Psoas muscle (tissue), 8 donors: ENCODE measurements at places on chromosomes 12 and 14. TPM values are rescaled to one million over a fixed set of nuclear protein-coding genes. Genes with fewer than 3 reads are reported as not detected.

Gene ADAM21
- 0.11 TPM for total RNA-seq

Gene RBP5
- not detected for total RNA-seq

Gene DIABLO
- 30.8 TPM for total RNA-seq

Gene CIROP
- total RNA-seq: not detected

Gene EFS
- total RNA-seq: 1.5 TPM

Gene PUS7L
- 4.7 TPM for total RNA-seq

Gene POMT2
- 29.2 TPM for total RNA-seq

DNA sequence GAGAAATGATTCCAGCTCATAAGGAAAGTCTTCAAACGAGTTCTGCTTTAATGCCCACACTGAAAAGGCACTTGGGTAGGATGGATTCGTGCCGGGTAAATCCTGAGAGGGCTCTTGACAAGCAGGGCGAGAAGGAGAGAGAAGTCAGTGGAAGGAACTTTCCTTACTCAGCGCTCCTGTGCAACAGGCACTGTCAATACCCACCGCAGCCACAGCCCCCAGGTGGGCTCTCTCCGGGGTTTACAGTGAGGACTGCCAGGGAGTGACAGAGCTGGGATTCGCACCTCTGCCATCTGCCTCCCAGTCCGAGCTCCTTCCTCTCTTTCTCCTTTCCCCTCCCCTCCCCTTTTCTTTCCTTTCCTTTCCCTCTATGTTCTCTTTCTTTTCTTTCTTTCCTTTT is 118.7 kb downstream of the BEGAIN start:
- H3K4me3 ChIP-seq: no peak overlapping the region
- no peaks in the 10 kb centered on the region for H3K27me3 ChIP-seq
- no peak overlapping the region for H3K27ac ChIP-seq

GRCh38 chr14:69775012-69775411 is 8.1 kb downstream of the SRSF5 start:
- peaks cover 99% of the 10 kb centered on the region for H3K36me3 ChIP-seq
- no peak overlapping the region for H3K4me3 ChIP-seq
- H3K4me1 ChIP-seq: peaks cover 35% of the 10 kb centered on the region
- no peaks in the 10 kb centered on the region for H3K27me3 ChIP-seq
- DNase-seq: no peak

- DNase-seq: no peak
- H3K27me3 ChIP-seq: peaks cover 80% of the 10 kb centered on the region
- no peaks in the 10 kb centered on the region for H3K36me3 ChIP-seq
- no peak overlapping the region for H3K4me3 ChIP-seq
- peaks cover 17% of the 10 kb centered on the region for H3K4me1 ChIP-seq
- H3K27ac ChIP-seq: no peak overlapping the region
Observed at GRCh38 chr12:113461666-113462065, 10.0 kb downstream of the LHX5 start.

DNA sequence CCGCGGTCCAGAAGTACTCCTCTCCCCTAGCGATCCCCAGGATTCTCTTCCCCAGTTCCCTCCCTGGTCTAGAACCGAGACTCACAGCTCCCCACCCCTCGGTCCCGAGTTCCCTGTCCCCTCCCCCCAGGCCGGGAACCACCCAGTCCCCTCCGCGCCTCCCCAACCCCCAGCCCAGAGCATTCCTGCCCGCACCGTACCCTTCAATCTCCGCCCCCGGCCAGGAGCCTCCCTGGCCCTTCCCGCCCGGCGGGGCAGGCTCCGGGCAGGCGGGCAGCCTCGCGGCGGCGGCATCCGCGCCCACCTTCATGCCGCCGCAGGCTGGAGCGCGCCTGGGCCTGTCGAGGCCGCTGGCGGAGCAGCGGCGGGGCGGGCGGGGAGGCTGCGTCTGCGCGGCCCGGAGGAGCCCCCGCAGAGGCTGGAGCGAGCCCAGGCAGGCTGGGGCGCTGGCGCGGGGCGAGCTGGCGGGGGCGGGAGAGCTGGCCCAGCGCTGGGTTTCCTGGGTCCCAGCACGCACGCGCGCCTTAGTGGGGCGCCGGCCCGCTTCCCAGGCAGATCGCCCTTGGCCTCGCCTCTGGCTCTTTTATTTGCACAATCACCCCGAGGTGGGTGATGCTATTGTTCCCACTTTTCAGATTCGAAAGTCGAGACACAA is 22.2 kb upstream of the GPR132 start:
- no peaks in the 10 kb centered on the region for H3K36me3 ChIP-seq
- DNase-seq: no peak
- H3K27me3 ChIP-seq: peaks cover 35% of the 10 kb centered on the region
- H3K4me3 ChIP-seq: peak overlapping the region; percentile 57
- no peaks in the 10 kb centered on the region for H3K4me1 ChIP-seq
- H3K27ac ChIP-seq: no peak overlapping the region

GRCh38 chr12:73307260-73307659 is 1035.1 kb downstream of the TRHDE start:
- no peaks in the 10 kb centered on the region for H3K27me3 ChIP-seq
- H3K36me3 ChIP-seq: no peaks in the 10 kb centered on the region
- H3K4me3 ChIP-seq: no peak overlapping the region
- DNase-seq: no peak

DNA sequence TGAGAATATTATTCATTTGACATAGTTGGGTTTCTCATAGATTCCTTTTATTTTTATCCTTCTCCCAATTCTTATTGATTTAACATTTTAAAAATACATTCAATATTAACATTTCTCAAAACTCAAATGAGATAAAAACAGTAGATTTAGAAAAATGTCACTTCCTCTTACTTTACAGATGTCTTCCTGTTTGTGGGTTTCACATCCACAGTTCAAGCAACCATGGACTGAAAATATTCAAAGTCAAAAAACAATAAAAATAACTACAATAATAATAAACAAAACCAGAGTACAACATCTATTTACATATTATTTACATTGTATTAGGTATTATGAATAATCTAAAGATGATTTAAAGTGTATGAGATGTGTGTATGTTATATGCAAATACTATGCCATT is 111.3 kb upstream of the SLC16A7 start:
- no peak for DNase-seq
- H3K36me3 ChIP-seq: no peaks in the 10 kb centered on the region
- H3K4me3 ChIP-seq: no peak overlapping the region

DNA sequence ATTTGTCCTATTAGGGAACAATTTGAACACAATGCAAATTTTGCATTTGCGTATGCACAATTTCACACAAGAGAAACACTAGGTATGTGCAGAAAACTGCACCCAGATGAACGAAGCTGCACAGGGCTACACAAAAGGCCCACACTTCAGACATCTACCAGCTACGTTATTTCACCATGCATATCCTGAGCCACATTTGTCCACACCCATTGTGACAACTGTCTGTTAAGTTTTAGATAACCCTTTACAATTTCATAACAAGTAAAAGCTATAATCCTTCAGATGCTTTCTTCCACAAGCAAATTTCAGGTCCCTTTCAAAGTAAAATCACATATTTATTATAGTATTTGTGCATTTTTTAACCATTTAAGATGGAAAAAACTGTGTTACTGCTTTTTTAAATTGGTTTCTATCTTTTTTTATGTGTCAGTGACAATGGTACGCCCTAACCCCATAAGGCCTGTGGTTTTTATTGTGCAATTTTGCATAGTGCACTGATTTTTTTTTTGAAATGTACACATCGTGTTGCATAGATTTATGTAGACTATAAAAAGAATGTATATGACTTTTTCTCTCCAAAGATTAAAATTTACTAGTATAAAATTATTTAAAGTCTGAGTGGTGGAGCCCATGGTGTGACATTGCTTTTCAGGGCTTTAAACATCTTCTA is 87.8 kb upstream of the BTG1 start:
- H3K27ac ChIP-seq: no peak overlapping the region
- DNase-seq: no peak
- H3K4me1 ChIP-seq: no peaks in the 10 kb centered on the region
- H3K36me3 ChIP-seq: no peaks in the 10 kb centered on the region

GRCh38 chr12:132133952-132134652 is 10.0 kb downstream of the DDX51 start:
- no peak overlapping the region for H3K27ac ChIP-seq
- H3K27me3 ChIP-seq: no peaks in the 10 kb centered on the region
- H3K4me3 ChIP-seq: no peak overlapping the region
- no peaks in the 10 kb centered on the region for H3K36me3 ChIP-seq
- no peaks in the 10 kb centered on the region for H3K4me1 ChIP-seq
- DNase-seq: no peak

DNA sequence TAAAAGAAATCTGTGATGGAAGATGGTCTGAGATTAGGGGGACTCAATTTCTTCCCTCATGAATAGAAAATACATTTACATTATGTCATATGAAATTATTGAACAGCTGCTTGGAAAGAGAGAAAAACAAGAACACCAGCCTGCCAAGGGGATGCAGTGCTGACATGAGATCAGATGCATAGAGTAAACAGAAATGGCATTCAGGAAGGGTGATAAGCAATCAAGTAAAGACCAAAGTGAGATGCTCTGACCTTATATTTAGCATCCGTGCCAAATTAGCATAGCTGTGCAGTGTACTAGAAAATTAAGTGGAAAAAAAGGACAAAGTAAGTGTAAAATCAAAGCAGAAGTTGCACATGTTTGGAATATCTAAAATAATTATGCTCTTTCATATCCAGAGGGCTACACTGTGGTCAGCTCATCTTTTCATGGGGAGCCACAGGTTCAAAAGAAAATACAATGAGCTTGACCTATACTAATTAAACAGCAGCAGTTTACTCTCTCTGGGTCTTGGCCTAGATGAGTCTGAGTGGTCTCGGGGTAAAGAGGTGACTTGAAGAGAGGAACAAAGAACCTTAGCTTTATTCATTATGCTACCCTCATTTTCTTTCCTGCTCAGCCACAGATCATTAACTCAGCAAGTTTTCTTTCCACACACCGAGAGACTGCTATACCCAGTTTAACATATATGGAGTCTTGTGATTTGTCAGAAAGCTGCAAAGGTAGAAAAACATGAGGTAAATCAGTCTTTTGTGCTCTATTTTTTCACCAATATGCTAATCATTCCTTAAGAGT is 359.4 kb upstream of the FOXG1 start:
- no peak overlapping the region for H3K27ac ChIP-seq
- H3K27me3 ChIP-seq: no peaks in the 10 kb centered on the region
- DNase-seq: no peak
- no peaks in the 10 kb centered on the region for H3K4me1 ChIP-seq

DNA sequence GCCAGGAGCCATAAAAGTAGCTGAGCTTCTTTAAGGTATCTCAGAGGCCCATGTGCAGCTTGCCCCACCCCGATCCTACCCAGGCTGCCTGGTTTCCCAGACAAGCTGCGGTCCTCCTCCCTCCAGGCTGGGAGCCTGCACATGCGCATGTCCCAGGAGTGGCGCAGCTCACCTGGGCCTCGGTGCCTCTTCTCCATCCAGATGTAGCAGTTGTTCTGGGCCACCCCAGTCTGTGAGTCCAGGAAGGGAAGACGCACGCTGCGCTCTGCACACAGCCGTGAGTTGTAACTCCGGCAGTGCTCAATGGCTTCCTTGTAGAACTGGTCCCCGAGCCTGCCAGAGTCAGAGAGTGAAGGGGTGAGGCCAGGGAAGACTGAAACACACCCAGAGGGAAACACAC is 122.3 kb downstream of the DPF3 start:
- no peaks in the 10 kb centered on the region for H3K36me3 ChIP-seq
- H3K4me3 ChIP-seq: no peak overlapping the region
- DNase-seq: no peak
- no peaks in the 10 kb centered on the region for H3K27me3 ChIP-seq

- H3K4me3 ChIP-seq: no peak overlapping the region
- no peaks in the 10 kb centered on the region for H3K36me3 ChIP-seq
- H3K27ac ChIP-seq: peak overlapping the region; percentile 66
- H3K27me3 ChIP-seq: no peaks in the 10 kb centered on the region
- no peak for DNase-seq
Observed at GRCh38 chr12:50934371-50934851, 17.9 kb upstream of the HIGD1C start.

DNA sequence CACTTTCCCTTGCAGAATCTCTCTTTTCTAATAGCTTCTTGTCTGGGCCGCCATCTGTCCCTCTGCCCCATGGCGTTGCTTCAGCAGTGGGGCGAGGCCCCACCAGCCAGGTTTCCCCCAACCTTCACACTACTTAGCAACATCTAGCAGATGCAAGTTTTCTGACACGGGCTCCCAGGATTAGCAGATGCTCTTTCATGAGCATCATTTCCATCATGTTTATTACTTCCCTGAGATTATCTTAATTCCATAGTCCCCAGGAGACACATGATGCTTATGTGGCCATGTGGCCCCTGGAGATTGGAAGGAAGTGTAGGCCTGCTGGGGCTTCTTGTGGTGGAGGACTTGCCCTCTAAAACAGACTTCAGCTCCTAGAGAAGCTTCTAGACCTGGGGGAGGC is 102.0 kb upstream of the MYL2 start:
- no peak for DNase-seq
- H3K36me3 ChIP-seq: no peaks in the 10 kb centered on the region
- H3K27me3 ChIP-seq: no peaks in the 10 kb centered on the region
- H3K4me1 ChIP-seq: no peaks in the 10 kb centered on the region
- no peak overlapping the region for H3K4me3 ChIP-seq

GRCh38 chr12:105431537-105432100 is 101.1 kb downstream of the C12orf75 start:
- H3K27me3 ChIP-seq: no peaks in the 10 kb centered on the region
- DNase-seq: no peak
- H3K4me3 ChIP-seq: no peak overlapping the region

DNA sequence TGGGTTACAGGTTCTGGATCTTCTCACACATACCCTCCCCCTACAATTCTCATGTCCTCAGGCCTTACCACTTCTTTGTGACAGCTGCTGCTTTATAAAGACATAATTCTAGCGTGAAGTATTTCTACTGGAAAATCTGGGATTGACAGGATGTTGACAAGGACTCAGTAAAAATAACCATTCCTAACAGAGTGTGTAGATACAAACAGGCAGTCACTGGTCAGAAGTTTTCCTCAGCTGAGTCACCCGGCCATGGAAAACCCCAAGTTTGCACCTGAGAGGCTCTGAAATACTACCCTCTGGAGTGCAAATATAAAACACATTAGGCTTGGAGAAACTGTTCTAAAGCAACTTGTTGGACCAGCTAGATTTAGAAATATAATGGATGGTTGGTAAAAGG is 54.4 kb downstream of the SPPL3 start:
- peak overlapping the region; percentile 23 for H3K4me3 ChIP-seq
- peaks cover 76% of the 10 kb centered on the region for H3K4me1 ChIP-seq
- H3K27ac ChIP-seq: peak overlapping the region; percentile 87
- H3K36me3 ChIP-seq: no peaks in the 10 kb centered on the region
- no peaks in the 10 kb centered on the region for H3K27me3 ChIP-seq
- no peak for DNase-seq

GRCh38 chr12:119989731-119990381 is 820 bp downstream of the BICDL1 start:
- DNase-seq: peak; percentile 84
- H3K36me3 ChIP-seq: no peaks in the 10 kb centered on the region
- H3K27me3 ChIP-seq: no peaks in the 10 kb centered on the region
- no peaks in the 10 kb centered on the region for H3K4me1 ChIP-seq
- H3K27ac ChIP-seq: no peak overlapping the region
- peak overlapping the region; percentile 51 for H3K4me3 ChIP-seq

DNA sequence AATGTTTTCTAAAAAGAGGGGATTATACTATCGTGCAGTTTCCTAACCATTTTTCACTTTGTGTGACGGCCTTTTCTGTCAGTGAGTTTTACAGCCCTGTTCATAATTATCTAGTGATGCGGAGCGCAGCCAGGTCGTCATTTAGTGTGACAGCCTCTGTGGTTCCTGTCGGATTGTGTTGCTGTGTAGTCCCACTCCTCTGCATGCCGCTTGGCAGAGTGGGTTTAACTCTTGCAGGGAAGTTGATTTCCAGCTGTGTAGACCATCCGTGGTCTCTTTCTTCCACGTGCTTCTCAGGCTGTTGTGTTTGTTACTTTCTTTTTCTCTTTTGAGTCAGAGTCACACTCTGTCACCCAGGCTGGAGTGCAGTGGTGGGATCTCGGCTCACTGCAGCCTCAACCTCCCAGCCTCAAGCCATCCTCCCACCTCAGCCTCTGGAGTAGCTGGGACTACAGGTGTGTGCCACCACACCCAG is 8.6 kb downstream of the RAN start:
- DNase-seq: no peak
- no peaks in the 10 kb centered on the region for H3K4me1 ChIP-seq
- H3K27ac ChIP-seq: no peak overlapping the region
- H3K4me3 ChIP-seq: peak overlapping the region; percentile 18
- H3K27me3 ChIP-seq: no peaks in the 10 kb centered on the region
